ENCODE measurements at places on chromosomes 16 and 17.

DNA sequence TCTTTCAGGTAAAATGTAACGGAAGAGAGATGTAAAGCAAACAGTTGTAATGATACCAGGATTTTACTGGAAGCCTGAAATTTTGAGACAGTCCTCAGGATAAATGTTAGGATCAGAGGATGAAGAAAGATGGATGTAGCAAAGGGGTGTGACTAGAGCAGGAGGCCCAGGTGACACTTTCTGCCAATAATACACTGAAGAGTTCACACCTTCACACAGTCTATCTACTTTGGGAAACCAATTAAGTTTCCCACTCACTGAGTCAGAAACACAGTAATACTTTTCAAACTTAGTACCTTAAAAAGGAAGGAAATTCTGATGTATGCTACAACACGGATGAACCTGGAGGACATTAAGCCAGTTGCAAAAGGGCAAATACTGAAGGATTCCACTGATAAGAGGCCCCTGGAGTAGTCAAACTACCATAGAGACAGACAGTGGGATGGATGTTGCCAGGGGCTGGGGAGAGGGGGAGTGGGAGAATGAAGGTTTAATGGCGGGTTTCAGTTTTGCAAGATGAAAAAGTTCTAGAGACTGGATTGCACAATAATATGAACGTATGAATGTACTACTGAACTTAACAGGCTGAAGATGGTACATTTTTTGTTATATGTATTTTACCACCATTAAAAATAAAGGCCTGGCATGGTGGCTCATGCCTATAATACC is 62.3 kb downstream of the CYTH1 start:
- DNase-seq, result no peak

- no peak for DNase-seq
Measured at GRCh38 chr17:50918933-50919296, 52.8 kb upstream of the TOB1 start.

GRCh38 chr17:75390982-75391381 is 14.5 kb downstream of the GRB2 start:
- no peak for DNase-seq

DNA sequence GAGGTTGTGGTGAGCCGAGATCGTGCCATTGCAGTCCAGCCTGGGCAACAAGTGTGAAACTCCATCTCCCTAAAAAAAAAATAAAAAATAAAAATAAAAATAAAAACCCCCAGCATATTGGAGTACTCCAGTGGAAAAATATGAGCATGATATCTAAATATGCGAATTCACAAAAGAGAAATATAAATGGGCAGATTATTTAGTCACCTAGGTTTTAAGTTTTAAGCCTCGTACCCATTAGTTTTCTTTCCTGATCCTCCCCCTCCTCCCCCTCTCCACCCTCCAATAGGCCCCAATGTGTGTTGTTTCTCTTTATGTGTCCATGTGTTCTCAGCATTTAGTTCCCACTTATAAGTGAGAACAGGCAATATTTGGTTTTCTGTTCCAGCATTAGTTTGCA is 62.3 kb downstream of the GP2 start:
- DNase-seq, result no peak

DNA sequence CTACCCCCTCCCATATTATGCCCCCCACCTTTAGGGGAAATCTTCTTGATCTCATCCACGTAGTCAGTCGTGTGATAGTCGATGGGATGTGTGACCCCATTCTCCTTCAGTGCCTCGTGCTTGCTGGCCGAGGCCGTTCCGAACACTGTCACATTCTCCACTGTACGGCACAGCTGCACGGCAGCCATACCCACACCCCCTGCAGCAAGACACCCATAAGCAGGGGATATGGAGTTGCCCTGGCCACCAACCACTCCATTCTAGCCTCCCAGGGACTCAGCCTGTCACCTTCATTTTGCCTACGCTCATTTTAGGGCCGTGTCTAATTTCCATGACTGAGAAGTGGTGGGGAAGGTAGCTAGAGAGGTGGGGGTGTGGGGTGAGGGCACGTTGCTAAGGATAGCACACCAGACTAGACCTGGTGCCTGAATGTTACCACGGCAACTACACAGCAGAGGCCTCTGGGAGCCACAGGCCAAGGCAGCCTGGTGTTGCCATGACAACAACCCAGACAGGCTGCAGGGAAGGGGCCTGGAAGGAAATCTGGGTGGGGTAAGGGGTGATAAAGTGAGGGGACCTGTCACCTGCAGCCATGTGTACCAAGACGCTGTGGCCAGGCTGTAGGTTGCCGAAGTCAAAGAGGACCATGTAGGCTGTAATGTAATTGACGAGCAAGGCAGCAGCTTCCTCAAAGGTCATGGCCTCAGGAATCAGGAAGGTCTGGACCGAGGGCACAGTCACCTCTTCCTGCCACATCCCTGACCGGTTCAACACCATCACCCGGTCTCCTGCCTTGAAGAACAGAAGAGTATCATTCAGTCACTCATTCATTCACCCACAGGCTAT is 4.0 kb downstream of the VAT1 start:
- DNase-seq, result no peak

DNA sequence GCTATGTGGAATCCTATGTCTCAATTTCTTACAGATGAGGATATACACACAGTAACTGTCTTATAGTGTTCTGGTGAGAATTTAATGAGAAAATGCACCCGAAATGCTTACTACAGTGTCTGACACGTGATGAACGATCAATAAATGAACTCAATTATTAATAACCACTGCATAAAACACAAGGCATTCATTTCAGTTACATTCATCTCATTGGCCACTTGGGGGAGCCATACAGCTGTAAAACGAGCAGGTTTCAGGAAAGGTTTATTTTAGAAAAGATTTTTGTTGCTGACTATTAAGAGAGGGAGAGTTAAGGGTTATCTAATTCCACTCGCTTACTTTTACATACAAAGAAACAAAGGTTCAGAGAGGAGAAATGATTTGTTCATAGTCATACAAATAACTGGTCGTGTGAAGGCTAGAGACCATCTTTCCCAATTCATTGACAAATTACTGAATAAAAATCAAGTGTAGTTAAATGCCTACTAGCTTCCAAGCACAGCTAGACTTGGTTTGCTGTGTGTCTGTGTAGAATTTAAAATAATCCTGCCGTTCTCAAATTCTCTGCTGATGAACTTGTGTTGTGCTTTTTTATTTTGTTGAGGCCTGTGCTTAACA is 160.1 kb downstream of the MAP2K4 start:
- peak; percentile 26 for DNase-seq

DNA sequence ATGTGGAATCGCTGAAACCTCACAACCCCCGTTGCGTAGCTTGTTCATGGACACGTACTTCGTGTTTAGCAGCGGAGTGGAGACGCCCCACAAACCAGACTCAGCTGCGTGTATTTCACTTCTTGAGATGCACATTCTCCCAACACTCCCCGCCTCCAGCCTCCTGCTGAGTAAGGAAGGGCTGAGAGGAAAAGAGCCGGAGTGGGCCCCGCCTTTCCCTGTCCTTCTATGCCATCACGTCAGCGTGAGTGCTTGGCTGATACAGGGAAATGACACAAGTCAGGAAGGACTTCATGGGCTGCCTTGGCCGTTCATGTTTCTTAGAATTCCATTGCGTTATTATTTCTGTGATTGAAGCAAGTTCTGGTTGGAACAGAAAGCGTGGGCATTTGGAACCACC is 68.6 kb upstream of the CBX4 start:
- DNase-seq, result no peak

GRCh38 chr16:2096853-2097595 is 38.7 kb downstream of the PKD1 start:
- no peak for DNase-seq

- no peak for DNase-seq
Measured at GRCh38 chr17:27380551-27380950, 75.7 kb upstream of the KSR1 start.

- no peak for DNase-seq
Measured at GRCh38 chr17:28472871-28473497, 460 bp upstream of the SLC13A2 start.

Data from HFF-Myc (cell line).